Right renal pelvis (tissue), 4 donors: ENCODE measurements at places on chromosomes 16 and 17. TPM values are rescaled to one million over a fixed set of nuclear protein-coding genes. Genes with fewer than 3 reads are reported as not detected.

Gene WSCD1
- polyA plus RNA-seq: 15.6 TPM

Gene PRDM7
- 0.43 TPM for polyA plus RNA-seq

- DNase-seq: no peak
Measured at GRCh38 chr17:79657861-79658810, 47.3 kb upstream of the RBFOX3 start.

- DNase-seq: no peak
Measured at GRCh38 chr16:72246423-72246822, 74.5 kb upstream of the PMFBP1 start.

- no peak for DNase-seq
Measured at GRCh38 chr17:48159232-48159631, 51.7 kb downstream of the SNX11 start.
